Iris pigment epithelial cell (primary cell): ENCODE measurements at places on chromosomes 12 and 14.

DNA sequence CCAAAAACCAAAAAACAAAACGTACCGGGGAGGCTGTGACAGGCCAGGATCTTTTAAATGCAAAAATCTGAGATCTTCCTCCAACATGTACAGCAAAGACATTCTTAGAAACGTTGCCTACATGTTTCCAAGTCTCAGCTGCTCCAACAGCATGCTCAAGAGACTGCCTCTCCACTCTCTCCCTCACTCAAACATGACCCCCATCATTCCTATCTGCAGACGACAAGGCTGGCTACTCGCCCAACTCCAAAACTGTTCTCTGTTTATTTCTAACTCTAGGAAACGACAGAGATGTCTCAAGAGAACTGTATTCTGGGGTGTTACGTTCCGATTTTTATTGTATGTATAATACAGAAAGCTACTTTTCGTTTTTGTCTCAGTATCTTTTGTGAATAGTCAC is 57.5 kb upstream of the TMCC3 start:
- DNase-seq: peak; percentile 91

DNA sequence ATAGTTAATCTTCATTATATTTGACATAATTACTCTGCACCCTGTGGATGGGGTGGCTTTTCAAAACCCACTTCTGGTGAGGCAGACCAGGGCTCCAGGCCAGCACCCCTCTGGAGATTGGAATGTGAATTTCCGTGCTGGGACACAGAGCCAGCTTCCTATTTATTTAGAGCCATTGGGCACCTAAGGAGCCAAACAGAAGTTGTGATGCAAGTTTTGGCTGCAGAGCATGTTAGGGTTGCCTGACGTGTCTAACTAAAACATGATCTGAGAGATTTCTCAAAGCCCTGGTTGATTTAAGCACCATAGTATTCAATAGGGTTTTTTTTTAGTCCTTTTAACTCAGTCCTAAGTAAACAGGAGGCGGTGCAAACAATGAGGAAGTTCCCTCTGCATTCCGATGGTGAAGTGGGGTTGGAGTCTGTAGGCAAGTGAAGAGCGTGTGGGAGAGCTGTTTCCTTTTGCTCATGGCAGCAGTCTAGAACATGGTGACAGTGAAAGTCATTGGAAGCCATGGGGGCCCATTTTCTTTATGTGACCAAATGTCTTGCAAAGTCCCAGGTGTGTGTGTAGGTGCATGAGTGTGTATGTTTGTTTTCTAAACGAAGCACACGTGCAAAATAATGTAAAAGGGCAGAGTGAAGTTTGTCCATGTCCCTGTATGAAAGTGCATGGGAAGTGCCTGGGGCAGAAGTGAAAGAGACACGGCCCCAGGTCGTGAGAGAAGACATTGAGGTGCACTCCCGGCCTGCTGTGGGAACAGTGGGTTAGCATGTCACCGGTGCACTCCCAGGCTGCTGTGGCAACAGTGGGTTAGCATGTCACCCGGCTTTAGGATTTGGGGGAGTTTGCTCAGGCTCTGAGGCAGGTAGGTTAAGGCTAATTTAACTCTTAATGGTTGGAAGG is 117.7 kb downstream of the PRKCH start:
- DNase-seq: peak; percentile 61

GRCh38 chr12:118472940-118473339 is 96.6 kb downstream of the SUDS3 start:
- DNase-seq: no peak

DNA sequence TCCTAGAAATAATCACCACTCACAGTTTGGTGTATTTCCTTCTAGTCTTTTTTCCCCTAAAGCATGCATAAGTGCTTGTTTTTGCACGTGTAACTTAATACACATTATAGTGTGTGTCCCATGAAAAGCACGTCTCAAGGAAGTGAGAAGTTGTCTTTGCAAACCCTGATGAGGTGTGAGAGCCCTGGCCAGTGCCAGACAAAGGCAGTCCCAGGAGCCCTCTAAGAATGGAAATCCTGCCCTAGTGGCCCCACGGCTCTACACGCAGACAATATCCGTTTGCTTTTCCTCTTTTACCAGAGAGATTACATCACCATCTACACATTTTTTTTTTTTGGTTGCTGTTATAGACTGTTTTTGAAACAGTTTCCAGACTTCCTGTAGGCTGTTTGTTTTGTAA is 85.5 kb upstream of the FZD10 start:
- no peak for DNase-seq

- DNase-seq: no peak
These were observed 94.4 kb downstream of the FIGNL2 start for GRCh38 chr12:51753980-51754675.

- DNase-seq: no peak
These were observed 7.3 kb upstream of the TCHP start for GRCh38 chr12:109892748-109893147.

- no peak for DNase-seq
These were observed 526.5 kb downstream of the CCER1 start for GRCh38 chr12:90428465-90428864.

- DNase-seq: peak; percentile 67
These were observed 101.5 kb downstream of the RPAP3 start for GRCh38 chr12:47604221-47604873.

DNA sequence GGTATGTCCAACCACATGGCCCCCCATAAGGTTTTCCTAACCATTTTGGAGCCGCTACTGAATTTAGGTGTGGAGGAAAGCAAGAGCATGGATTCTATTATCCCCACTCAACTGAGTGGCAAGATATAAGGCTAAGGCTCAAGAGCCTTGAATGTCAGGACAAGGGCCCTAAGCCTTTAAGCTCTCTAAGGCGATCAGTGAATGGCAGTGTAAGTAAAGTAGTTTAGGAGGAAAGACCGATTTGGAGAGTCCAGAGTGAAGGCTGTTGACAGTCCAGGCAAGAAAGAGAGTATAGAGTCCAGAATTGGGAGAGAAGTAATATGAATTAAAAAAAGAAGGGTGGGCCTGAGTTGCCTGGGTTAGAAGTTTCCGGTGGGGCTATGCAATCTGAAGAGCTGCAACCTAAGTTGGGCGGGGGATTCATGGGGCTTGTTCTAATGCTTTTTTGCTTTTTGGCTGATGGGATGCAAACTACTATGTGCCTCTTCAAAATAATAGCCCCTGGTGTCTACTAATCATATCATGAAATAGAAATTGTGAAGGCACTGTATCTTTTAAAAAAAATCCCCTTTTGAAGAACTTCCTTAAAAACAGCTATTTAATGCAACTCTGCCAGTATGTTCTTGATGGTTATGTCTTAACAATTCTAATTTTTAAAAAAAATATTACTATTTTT is at the start of gene SPIC:
Gene SPIC, plus strand, starts transcription at position 626 of the 676 bp plus-strand sequence. CDS start 1,569 bp downstream, outside the sequence.
- no peak for DNase-seq

- DNase-seq: peak; percentile 46
These were observed 11.7 kb downstream of the TPCN1 start for GRCh38 chr12:113232840-113233585.

DNA sequence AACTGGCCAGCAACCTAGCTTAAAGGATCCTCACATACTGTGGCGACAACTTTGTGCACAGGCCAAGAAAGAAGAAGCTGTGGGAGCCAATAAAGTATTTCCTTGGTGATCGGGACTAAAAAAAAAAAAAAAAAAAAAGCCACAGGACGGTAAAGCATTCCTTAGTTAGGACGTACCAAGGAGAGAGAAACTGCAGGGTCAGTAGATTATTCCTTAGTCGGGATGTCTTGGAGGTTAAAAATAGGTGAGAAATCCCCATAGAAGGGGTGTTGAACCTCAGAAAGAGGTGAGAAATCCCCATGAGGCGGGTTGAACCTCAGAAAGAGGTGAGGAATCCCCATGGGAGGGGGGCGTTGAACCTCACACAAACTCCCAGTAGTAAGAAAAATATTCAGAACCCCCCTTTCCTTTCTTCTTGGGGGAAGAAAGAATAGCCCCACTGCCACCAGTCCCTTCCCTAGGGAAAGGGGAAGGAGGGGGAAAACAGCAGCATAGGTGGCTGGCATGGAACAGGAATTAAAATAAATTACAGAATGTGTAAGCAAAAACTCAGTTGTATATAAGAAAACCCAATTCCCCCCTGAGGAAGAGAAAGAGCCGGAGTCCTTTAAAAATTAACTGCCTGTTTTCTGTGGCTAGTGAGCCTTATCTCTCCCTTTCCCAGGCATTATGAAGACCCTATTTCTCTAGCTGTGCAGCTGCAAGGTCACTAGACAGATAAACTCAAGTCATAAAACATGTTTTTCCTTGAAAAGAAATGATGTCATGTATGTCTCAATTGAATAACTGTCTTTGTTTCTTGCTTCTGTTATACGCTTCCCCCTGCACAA is 26.8 kb downstream of the KLRK1 start:
- peak; percentile 56 for DNase-seq

GRCh38 chr12:16266085-16266484 is 11.4 kb downstream of the SLC15A5 start:
- DNase-seq: no peak
